Colonic mucosa (tissue), 4 donors: ENCODE measurements at places on chromosomes 7 and 10.
A peak's percentile ranks its signal among the peaks of the same experiment; 100 is the strongest.

DNA sequence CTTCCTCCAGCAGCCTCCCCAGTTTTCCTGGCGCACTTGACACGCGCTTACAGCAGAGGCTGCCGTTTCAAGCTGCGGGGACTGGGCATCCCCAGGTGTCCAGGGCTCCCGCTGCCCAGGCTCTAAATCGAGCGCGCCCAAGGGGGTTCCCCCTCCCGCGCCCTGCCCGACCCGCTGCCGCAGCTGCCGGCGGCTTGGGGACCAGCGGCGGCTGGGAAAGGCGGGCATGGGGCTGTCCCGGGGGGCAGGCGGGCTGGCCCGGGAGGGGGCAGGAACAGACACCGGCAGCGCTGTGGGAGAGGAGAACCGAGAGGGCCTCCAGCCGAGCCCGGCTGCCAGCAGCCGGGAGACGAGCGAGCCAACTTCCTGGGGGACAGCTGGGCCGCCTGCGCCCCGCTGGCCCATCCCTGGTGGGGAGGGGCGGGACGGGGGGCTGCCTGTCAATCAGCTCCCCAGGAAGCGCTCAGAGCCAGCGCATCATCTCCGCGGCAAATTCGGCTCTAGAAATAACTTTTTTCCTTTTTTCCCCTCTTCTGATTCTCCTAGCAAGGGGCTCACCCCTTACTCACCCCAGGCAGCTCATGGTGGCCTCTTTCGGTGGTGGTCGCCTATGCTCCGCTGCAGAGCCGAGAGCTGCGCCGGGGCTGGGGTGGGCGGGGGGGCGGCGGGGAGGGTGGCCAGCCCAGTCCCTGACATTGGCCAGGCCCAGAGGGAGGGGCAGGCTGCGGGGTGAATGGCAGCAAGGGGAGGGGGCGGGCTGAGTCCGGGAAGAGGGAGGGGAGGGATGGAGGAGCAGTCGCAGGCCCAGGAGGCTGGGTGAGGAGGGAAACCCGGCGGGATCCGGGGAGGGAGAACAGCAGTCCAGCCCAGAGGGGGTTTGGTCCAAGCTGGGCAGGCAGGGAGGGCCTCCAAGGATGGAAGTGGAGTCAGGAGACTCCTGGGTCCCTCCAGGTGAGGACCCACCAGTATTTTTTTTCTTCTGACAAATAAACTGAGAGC, 14.7 kb downstream of the GRID2IP start:
- DNase-seq, result no peak

- DNase-seq, result no peak
These were observed 30.8 kb upstream of the SCIN start for GRCh38 chr7:12539681-12540080.

DNA sequence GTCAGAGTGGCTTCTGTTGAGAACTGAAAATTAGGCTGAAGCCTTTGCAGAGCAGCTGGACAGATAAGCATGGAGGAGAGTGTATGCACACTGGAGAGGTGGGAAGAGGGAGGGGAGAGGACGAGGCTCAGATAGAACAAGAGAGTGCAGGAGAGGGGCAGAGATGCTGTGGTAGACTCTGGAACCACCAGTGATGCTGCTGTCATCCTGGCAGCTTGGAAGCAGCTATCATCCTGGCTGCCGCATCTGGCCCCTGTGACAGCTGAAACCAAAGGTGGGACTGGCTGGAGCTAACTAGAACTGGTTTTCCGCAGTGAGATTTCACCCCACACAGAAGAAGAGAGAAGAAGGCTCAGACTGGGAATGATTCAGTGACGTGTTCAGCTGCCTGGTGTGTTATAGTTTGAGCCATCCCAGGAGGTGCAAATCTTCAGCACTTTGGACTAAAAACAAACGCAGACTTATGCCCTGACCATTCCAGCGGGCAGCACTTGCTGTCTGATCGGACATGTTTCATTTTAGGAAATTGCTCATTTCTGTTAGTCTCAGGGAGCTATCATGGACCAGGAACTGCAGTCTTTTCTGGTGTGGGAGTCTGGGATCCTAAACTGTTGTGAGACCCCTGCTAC, 38.4 kb downstream of the EEPD1 start:
- no peak for DNase-seq

DNA sequence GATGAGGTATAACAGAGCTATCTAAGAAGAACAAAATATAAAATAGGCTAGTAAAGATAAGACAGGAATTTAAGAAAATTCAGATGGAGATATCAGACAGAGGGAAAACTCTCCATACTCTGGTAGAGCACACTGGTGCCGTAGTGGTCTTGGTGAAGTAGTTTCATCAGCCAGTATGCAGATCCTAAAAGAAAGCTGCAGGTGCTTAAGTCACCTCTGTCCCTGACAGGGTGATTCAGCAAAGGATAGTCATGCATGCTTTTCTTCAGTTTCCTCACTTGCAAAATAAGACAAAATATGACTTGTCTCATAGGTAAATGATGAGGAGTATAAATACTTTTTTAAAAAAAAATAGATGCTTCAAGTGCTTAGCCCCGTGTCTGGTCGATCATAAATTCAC, 794.9 kb downstream of the TNS3 start:
- DNase-seq, result no peak

GRCh38 chr10:77587416-77587790, 50.2 kb downstream of the KCNMA1 start:
- DNase-seq, result no peak

DNA sequence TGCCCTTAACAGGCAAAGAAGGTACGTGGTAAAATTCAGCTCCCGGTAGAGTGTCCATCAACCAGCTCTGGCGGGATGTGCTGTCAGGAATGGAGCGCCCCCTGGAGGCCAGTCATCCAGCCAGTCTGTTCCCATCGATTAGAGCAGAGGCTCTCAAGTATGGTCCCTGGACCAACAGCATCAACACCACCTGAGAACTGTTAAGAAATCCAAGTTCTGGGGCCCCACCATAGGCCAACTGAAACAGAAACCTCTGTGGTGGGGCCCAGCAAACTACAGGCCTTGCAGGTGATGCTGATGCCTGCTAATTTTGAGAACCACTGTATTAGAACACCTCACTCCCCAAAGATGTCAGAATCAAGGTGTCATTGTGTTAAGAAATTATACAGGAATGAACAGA, 109.2 kb downstream of the DPY19L1 start:
- peak; percentile 47 for DNase-seq

DNA sequence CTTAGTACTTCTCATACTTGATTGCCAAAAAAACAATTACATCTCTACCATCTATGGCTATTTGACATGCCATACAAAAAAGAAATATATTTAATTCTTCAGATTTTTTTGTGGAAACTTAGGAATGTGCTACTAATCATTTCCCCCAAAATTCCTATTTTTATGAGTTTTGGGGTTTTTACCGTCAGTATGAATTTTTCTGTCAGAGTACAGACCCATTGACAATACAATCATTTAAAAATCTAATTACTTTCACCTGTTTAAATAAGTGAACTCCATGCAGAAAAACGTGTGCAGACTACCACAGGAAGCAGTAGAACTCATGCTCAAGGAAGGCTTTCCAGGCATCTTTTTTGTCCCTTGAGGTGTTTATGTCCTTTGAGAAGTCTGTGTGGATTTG, 48.8 kb upstream of the FOXP2 start:
- DNase-seq, result no peak

DNA sequence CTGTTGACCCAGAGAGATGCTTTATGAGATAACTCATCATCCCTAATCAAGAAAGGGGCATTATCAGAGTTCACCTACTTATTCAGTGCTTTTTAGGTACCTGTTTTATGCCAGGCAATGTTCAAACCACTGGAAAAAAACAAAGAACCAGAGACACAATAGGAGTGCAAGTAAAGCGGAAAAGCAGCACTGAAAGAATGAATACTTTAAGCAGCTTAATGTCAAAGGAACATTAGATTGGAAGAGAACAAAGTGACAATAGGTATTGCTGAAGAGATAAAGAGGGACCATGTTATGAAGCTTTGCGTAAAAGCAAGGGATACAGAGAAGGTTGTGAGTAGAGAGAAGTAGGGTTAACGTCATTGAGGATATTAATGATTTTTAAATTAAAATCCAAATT, 11.3 kb downstream of the DGKB start:
- DNase-seq, result no peak

- no peak for DNase-seq
These were observed 165.7 kb upstream of the FZD1 start for GRCh38 chr7:91098566-91098965.

GRCh38 chr10:97763947-97764346, 7.9 kb downstream of the SFRP5 start:
- DNase-seq, result no peak

- no peak for DNase-seq
These were observed 36.2 kb downstream of the WBP1L start for GRCh38 chr10:102779680-102780526.

DNA sequence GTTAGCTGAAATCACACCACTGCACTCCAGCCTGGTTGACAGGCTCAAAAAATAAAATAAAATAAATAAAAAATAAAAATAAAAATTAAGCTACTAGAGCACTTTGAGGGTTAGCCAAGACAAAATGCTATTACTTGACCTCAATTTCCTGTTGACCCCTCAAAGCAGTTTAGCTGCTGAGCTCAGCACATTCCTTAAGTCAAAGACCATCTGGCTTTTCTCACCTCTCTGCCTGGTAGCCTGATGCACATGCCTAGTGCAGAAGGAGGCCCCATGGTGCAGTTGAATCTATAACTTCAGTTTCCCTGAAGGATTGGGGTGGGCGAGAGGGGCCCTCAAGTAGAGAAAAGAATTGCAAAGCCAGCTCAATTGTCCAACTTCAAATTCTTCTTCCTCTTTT, 211.1 kb upstream of the GALNT17 start:
- DNase-seq, result no peak

- DNase-seq, result no peak
These were observed 28.0 kb downstream of the PRPF18 start for GRCh38 chr10:13614530-13615332.

GRCh38 chr7:117249696-117250095, 73.2 kb downstream of the WNT2 start:
- no peak for DNase-seq

GRCh38 chr7:6578114-6579084, 1.1 kb downstream of the ZDHHC4 start:
- no peak for DNase-seq

GRCh38 chr7:22783421-22783820, 39.2 kb downstream of the TOMM7 start:
- DNase-seq, result no peak

DNA sequence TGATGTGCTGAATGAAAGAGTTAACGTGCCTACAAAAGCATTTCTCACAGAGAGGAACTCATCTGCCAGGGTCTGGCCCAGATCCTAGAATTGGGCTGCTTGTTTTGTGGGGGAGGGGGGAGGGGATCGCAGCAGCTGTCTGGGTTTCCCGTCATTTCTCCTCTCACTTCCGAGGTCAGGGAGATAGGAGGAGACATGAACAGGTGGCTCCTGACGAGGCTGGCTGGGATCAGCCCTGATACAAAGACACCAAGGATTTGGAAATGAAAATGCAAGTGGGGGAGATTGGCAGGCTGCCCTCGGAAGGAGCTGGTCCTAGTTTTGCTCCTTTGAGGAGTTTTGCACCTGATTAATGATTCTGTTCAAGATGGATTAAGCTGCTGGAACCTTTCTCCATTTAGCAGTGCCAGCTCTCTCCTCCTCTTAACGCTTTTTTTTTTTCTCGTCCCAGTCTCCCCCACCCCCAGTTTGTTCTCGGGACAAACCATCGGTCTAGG, 86.8 kb upstream of the KMT2C start:
- no peak for DNase-seq

- DNase-seq, result no peak
These were observed 262.2 kb downstream of the ETV1 start for GRCh38 chr7:13727279-13727678.
